Skin of body (tissue), 3 donors: ENCODE measurements at places on chromosomes 5 and 9.
A peak's percentile ranks its signal among the peaks of the same experiment; 100 is the strongest.

GRCh38 chr5:10584714-10585517 is 21.0 kb downstream of the ANKRD33B start:
- DNase-seq = no peak

- DNase-seq = no peak
These were observed 191.8 kb downstream of the MELK start for GRCh38 chr9:36764364-36765076.

DNA sequence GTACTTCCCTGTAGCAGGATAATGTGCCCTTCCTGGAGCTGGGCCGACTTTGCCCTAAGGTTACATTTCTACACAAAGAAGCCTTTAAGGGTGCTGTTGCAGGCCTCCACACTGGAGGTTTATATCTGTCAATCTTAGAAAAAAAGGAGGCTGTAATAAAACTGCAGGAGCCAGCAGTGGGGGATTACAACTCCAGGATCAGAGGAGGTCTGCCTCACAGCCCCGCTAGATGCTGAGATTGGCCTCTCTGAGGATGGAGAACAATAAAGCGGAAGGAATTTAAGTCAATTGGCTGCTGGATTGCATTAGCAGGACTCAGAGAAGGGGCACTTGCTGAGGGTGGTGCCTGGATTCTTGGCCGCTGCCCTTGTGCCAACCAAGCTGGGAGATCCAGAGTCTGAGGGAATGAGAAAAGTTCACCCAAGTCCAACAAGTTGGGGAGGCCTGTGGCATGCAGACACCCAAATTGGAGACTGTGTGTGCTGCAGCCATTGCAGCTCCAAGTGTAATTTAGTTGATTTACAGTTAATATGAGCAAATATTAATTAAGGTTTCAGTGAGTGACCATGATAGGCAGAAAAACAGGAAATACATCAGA is 99.0 kb upstream of the SSBP2 start:
- DNase-seq = no peak

GRCh38 chr5:128586848-128587247 is 48.8 kb upstream of the FBN2 start:
- DNase-seq = no peak

GRCh38 chr5:151491062-151491461 is 43.7 kb downstream of the SLC36A1 start:
- DNase-seq = no peak

DNA sequence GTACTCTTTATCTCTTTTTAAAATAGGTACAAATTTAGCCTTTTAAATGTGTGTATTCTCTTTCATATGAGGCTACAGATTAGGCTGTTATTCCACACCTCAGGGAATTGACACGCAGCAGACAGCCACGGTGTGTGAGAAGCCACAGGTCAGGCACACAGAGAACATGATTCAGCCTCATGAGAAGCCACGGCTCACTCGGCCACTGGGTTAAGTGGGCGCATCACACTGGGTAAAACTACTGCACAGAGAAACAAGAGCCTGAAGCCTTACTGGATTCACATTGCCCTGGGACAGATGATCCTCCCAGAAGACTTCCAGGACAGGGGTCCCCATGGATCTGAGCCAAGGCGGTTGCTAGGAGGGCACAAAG is 28.2 kb downstream of the LPCAT1 start:
- no peak for DNase-seq

GRCh38 chr9:98488571-98489312 is 220.0 kb downstream of the GABBR2 start:
- no peak for DNase-seq

DNA sequence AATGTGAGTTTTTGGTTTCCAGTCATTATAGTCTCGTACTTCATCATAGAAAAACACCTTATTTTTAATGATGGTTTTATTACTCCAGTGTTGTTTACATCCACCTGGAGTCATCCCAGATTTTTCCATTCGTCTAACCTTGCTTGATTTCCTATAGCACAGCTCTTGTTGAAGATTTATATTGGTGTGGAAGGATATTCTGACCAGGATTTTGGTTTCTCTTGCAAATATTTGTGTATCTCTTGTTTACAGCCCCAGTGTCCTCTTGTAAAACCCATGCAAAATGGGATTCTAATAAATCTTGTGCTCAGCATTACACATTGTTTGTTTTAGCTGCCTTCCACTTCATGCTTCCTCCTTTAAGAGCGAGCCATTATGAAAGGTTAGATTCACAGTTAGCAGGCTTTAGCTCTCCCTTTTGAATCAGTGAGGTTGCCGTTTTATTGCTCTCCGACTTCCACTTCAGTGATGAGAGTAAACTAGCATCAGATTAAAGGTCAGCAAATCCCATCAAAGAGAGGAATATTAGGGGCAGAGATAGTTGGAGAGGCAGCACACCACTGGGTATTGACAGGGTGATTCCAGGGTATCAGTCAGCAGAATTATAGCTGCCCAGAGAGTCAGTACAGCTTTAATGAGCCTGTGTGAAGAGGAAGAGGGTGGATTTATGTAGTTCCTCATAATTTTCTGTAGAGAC is 157.1 kb downstream of the PBX3 start:
- no peak for DNase-seq

GRCh38 chr5:1415626-1416360 is 29.4 kb downstream of the SLC6A3 start:
- DNase-seq = no peak

DNA sequence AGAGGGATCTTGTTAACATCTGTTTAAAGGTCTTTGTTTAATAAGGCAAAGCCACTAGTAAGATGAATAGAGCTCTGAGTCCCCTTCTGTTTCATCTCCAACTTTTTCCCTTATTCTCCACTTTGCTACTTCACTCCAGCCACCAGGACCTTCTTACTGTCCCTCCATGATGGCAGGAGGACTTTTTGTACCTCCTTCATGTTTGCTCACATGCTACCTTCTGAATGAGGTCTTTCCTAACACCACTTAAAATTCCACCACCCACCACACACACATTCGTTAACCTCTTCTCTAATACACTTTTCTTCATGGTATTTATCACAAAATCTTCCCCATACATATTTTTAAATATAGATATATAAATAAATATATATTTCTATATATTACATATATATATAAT is 501.9 kb downstream of the PDE4D start:
- DNase-seq = no peak

GRCh38 chr5:28463728-28464127 is 1425.3 kb upstream of the CDH9 start:
- no peak for DNase-seq

- DNase-seq = no peak
These were observed 27.4 kb downstream of the ERMP1 start for GRCh38 chr9:5805478-5805877.

- DNase-seq = peak; percentile 63
These were observed 22.8 kb downstream of the C9orf57 start for GRCh38 chr9:72037571-72037970.

DNA sequence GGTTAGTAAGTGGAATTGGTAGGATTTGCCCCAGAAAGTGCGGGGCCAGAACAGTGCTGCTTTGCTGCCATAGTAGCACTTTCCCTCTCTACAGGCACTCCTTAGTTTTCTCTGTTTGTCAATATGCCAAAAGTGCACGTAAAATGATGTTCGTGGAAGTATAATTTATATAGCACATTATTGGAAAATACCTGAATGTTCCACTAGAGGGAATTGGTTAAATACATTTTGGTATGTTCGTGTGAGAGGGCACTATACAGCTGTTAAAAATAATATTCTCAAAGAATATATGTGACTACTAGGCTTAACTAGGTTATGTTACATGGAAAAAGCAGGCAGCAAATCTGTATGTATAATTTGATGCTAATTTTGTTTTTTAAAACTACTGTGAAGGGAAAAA is 184.0 kb upstream of the GDNF start:
- no peak for DNase-seq

GRCh38 chr5:95081500-95081960 is 203.4 kb downstream of the MCTP1 start:
- DNase-seq = peak; percentile 11

- DNase-seq = no peak
These were observed 2.7 kb upstream of the DNAJC25 start for GRCh38 chr9:111628411-111628810.

DNA sequence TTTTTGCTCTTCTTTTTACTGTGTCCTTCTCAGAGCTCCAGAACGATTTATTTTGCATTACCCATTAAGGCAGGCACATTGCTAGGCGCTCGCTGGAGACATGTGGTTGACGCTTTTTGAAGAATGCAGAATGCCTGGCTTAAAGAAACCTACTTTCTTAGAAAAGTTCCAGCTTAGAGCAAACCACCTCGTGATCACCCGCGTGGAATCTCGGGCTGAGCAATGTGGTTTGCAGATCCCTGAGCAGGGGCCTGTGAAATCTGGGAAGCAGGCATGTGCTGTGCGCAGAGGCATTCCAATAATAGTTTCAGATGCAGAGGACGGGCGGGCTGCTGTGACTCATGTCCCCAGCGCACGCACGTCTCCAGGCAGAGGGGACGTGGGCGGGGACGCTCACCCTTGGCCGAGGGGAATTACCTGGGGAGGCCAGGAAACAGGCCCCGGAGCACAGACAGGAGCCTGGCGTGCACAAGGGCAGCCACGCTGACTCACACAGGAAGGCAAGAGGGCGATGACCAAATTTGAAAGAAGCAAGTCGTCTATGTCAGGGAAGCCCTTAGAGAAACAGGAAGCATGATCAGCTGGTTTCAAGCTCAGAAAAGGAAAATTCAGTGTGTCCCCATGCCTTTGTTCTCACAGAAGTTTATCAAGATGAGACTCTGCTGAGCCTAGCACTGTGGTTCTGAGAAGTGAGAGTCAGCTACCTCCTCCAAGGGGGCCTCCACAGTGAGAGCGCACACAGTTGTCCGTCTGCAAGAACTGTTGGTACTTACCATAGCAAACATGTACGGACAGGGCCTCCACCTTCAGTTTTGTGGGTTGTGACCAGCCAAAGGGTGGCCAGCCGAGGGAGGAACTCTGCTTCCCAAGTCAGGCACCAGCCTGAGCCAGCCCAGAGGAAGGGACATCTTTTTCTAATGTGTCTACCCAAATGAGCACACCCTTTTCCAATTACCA is 218.6 kb downstream of the PIK3R1 start:
- peak; percentile 88 for DNase-seq

DNA sequence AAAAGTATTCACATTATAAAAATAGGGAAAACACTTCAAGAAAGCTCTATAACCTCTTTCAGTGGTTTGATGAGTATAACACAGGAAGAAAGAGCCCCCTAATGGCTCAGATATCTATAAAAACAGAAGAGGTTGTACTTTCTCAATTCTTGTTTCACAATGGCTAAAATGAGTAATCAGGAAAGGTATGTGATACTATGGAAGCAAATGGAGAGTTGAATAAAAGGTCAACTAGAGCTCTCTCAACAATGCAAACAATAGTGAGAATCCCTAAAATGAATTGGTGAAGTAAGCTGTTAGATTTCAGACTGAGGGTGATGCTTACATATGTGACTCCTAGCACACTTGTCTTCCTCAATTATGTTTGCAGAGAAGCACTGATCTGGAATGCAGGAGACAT is 584.6 kb upstream of the CDH18 start:
- peak; percentile 17 for DNase-seq
